Fibroblast of skin of right quadriceps (primary cell): ENCODE measurements at places on chromosomes 6 and 20.
A peak's percentile ranks its signal among the peaks of the same experiment; 100 is the strongest.

- no peak for DNase-seq
These were observed 87.7 kb downstream of the EPB41L2 start for GRCh38 chr6:130975325-130975724.

DNA sequence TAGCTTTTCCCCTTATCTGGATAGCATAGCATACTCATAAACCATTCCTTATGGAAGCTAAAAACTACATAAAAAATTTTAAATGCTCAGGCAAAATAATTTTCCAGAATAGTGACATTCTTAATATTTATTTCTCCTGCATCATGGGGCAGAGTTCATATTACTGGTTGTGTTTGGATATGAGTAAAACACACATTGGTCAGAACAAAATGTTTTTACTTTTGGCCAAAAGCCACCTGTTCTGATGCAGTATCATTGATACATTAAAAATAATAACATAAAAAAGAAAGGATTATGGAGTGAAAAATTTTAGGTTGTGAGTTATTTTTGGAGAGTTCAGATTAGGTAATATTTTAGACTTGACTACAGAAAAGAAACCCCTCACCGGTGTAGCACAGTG is 33.6 kb downstream of the TRAM2 start:
- DNase-seq, result no peak

- no peak for DNase-seq
These were observed 86.4 kb upstream of the FOXP4 start for GRCh38 chr6:41459738-41460137.

DNA sequence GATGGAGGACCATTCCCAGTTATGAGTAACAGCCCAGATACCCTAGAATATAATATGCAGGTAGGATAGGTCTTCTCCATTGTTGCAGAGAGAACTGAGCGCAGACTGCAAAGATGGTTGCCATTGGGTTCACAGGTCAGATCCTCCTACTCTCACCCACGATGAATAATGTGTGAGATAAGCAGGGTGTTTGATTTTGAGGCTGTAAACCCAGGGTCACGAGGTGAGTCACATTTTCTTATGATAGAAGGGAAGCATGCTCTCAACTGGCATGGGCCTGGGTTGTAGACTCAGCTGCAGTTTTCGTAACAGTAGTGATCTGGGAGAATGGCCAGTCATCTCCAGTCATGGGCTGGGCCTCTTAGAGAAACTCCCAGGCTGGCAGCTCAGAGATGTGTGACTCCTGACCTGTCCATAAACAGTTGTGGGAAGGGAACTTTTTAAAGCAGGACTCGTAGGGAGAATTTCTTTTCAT is 74.2 kb downstream of the CD164 start:
- peak; percentile 23 for DNase-seq
